Hippocampal formation (tissue), 2 donors: ENCODE measurements at places on chromosomes 4 and X.

DNA sequence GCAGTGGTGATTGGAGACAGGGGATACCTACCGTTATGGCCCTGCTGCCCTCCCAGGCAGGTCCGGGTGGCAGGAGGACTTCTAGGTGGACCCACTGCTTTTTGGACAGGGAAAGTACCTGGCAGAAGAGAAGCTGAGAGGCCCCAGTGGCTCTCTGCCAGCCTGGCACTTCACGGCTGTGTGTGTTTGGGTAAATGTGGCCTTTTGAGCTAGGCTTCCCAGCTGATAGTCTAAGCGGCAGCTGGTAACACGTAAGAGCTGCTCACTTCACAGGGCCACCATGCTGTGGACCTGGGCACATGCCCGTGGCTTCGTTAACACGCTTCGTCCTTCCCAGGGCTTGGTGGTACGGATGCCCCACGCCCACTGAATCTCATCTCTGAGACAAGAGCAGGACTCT lies 92.0 kb upstream of the CLCN4 start:
- no peak for DNase-seq

GRCh38 chr4:17166954-17167353 lies 268.5 kb upstream of the LDB2 start:
- no peak for DNase-seq

- DNase-seq = no peak
Measured at GRCh38 chr4:123649250-123649644, 252.7 kb downstream of the SPRY1 start.

- DNase-seq = no peak
Measured at GRCh38 chr4:127236889-127237288, 395.9 kb upstream of the INTU start.

DNA sequence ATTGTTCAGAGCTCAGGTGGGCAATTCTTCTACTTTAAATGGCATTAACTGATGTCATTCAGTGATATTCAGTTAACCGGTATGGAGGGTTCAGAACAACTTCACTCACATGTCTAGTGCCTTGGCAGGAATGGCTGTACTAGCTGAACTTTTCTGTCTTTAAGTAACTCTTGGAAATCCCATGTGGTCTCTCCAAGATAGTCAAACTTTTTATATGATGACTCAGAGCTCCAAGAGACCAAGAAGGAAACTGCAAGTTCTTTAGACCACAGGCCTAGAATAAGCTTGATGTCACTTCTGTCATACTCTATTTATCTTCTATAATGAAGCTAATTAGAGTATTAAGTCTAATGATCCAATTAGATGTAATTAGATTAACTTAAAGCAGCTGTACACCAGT lies 24.9 kb downstream of the LHFPL1 start:
- DNase-seq = no peak
